ENCODE measurements at places on chromosomes 3 and 15.

DNA sequence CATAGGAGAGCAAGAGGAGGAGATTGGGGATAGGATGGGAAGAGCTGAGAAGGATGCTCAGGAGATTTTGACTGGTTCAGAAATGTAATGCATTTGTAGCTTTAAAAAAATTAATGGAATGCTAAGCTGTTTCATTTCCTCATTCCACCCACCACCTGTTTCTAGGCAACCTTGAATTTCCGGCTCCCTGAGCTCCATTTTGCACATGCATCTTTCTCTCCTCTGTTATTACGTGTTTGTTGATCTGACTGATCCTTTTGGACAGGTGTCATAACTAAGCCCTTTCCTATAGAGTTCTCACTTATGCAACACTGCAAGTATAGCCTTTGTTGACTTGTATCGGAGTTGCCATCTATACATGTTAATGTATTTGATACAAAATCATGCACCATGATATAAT, 4.3 kb downstream of the TMPRSS7 start:
- DNase-seq: no peak

GRCh38 chr15:54462511-54462913, 484.3 kb downstream of the UNC13C start:
- DNase-seq: no peak

GRCh38 chr3:20724241-20724640, 538.2 kb upstream of the SGO1 start:
- DNase-seq: no peak

DNA sequence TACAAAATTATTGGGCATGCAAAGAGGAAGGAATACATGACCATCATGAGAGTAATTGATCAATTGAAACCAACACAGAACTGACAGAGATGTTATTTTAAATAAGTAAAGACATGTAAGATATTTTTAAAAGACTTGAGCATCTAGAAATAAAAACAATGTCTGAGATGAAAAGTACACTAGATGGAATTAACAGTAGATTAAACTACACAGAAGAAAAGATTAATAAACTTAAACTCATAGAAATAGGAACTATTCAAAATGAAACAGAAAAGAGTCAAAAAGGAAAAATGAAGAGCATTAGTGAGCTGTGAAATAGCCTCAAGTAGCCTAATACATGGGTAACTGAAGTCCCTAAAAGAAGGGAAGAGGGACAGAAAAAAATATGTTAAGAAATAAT, 8.5 kb upstream of the ARF4 start:
- DNase-seq: no peak

DNA sequence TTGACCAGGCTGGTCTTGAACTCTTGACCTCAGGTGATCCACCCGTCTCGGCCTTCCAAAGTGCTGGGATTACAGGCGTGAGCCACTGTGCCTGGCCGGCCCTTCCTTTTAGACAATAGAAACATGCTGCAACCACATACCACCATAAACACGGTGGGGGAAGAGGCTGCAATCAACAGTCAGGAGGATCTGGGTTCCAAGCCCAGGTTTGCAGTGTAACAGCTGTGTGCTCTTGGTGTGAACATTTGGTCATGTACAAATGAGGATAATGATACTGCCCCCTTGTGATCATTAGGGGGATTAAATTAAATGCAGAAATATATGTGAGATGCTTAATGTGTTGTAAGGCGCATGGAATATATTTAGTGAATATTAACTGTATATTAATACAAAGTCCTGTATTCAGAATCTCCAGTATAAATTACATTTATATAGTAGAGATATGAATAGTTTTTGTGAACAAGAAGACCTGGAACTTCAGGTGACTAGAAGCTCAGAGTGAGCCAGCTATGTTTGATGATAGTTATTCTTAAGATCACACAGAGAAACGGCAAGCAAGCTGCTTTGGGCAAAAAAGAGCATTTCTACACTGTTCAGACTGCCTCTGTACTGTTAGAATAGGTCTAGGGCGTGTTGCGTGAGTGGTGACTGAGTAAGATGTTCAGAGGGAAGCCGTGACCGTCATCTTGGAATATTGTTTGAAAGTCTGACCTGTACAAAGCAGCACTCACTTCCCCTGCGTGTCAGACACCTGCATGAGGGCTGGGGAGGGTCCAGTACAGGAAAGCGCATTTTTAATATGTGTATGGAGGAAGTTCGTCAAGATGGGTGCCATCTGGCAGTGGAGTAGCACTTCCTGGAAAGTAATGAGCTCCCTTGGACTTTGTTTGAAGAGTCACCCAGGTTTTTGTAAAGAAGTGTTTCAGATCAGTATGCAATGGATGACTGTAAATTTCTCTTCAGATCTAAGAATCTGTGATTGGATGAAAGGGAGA, 125.8 kb downstream of the PGPEP1L start:
- no peak for DNase-seq

- DNase-seq: no peak
Measured at GRCh38 chr3:188326111-188326510, 172.2 kb downstream of the LPP start.

- no peak for DNase-seq
Measured at GRCh38 chr3:87206070-87206469, 21.0 kb upstream of the CHMP2B start.

DNA sequence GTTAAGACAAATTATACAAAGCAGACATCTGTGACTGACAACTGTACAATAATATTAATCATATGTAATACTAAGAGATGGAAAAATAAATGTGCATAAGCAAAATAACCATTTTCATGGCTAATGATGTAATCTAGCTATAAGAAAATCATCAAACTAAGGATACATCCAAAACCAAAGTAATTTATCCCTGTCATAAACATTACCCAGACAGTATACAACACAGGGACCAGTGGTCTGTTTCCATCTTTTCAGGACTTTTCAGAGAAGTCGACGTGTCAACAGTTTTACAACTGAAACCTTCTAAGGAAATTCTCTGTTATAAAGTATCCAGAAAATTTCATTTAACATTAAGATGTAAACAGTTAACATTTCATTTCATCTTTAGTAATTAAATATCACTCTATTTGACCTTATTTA, 11.0 kb downstream of the THBS1 start:
- no peak for DNase-seq

DNA sequence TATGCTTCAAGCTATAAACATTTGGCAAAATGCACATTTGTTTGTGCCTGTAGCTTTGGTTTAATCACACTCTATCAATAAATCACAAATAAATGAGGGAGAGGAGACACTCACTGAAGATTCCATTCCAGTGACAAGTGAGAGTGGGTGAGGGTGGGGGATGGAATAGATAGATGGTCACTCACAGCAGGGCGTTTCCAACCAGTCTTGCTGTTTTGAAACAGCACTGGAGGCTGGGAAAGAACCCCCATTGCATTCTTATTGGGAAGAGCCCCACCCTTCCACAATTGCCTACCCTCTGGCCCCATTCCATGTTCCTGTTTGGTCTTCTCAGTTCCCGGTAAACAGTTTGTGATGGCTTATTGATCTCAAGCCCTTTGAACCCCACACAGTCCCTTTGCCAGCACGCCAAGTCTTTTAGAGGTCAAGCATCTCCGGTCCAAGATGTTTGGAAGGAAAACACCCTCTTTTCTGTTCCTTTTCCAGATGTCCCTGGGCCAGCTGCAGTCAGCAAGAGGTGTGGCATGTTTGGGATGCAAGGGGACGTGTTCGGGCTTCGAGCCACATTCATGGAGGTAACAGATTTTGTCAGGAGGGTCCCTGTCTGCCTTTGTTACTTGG, 30.7 kb downstream of the LMCD1 start:
- no peak for DNase-seq

DNA sequence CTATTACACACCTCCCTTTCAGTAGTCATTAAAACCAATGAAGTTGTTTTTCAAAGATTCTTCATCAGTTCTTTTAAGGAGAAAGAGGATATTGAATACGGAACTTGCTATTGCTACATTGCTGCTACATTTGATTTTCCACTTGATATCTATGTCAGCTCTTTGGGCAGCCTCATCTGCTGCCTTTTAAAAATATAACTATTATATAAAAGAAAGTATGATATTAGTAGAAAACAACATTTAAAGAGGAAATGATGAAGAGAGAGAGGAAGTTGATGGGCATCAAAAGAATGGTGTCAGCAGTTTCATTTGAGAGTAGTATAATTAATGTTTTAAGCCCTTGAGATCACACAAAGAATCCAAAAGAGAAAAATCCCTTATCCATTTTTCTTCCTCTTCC, 171.4 kb downstream of the NFKBIZ start:
- no peak for DNase-seq

GRCh38 chr3:133038089-133038730, at the start of gene TMEM108:
TSS of gene TMEM108 (plus strand) at chr3:133038391.
- DNase-seq: no peak

DNA sequence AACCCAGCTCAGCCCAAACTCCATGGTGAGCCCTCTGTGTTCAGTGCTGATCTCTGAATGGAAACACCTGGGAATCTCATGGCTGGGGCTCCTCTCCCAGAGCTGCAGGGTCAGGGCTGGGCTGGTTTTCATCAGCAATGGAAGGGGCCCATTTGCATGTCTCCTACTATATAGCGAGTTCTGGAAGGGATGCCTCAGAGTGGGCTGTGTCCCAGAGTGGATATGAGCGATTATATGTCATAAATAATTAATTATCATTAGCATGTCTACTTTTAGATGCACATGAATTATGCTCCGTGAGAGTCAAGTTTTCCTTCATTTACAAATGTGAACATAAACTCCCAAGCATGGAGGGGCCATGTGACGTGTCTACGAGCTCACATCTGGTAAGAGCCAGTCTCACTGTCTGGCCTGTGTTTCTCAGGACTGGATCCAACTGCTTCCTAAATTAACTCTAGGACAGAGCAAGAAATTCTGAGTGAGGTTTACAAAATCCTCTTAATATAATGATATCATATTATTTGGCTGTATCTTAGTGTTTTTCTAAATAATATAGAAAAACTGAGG, 553.4 kb downstream of the GOLGA6L6 start:
- DNase-seq: no peak

- no peak for DNase-seq
Measured at GRCh38 chr3:148873977-148874376, 8.9 kb downstream of the CPA3 start.

DNA sequence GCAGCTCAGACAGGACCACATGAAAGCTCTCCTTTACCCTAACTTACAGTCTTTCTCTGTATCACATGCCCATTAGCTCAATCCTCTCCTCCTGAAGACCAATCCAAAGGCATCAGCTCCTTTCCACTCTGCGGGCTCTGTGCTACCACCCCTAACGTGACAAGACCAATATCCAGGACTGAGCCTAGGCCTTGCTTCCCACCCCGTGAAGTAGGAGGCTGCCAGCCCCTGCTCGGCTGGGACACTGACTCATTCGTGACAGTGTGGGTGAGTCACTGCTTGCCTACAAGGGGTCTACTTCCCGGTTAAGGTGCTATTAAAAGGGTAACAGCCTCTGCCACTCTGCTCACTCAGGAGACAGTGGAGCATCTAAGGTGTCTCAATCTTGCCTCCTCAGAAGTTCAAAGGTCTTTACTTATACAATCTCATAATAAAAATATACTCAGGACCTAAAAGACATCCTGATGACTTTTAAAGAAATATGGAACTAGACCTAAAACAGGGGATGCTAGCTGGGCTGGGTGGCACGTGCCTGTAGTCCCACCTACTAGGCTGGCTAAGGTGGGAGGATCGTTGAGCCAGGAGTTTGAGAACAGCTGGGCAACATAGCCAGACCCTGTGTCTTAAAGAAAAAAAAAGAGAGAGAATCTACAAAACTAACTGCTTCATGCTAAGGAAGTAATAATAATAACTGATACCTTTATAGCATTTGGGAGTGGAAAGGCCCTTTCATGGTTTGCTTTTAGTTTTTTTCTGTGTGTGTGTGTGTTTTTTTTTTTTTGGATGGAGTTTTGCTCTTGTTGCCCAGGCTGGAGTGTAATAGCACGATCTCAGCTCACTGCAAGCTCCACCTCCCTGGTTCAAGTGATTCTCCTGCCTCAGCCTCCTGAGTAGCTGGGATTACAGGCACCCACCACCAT, 55.0 kb downstream of the TMEM44 start:
- DNase-seq: no peak

DNA sequence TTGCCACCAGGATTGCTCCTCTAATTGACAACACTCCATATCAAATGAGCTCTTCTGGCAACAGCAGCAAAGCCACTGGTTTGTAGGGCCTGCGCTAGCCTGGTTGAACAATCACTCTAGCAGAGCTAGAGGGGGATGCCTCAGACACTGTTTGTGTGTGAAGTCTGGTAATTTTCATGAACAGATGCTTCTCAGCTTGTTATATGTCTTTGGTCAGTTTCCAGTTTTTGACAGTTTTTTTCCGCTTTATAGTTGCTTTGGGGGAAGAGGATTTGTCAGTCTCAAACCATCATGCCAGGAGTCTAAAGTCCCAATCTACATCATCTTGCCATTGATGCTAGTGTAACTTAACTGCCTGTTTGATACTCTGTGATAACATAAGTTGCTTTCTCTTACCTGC, 136.0 kb downstream of the HCN4 start:
- DNase-seq: no peak

- no peak for DNase-seq
Measured at GRCh38 chr3:21188459-21188858, 562.6 kb downstream of the ZNF385D start.

- no peak for DNase-seq
Measured at GRCh38 chr3:15341030-15341726, 8.8 kb upstream of the SH3BP5 start.

DNA sequence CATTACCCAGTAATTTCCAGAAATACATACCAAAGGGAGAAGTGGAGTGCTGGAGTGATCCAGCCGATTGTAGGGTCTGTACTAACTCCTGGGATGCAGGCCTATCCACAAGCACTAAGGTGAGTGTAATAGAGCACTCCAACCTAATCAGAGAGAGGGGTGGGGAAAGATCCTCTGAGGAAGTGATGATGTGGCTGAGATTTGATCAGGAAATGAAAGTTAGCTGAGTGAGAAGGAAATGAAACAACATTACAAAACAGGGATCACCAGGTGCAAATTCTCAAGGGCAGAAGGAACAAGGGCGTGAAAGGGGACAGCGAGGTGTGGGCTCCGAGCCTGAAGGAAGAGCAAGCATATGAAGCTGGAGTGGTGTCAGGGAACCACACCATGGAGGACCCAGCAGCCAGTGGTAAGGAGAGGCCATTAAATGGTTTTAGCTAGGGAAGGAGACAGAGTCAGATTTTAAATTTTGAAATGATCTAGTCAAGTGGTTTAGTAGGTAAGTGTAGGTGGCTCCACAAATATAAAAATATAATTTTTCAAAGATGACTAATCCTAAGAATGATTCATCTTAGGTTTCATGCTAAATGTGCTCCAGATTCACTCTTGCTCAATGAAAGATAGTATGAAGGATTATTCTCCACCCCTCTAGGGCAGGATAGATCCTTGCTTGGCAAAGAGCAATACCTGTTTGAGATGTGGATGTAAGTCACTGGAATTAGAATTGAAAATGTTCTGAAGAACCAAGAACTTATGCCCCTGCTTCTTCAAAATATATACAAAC, 348.7 kb downstream of the TBL1XR1 start:
- no peak for DNase-seq

- no peak for DNase-seq
Measured at GRCh38 chr3:160924776-160925175, 168.7 kb downstream of the PPM1L start.

DNA sequence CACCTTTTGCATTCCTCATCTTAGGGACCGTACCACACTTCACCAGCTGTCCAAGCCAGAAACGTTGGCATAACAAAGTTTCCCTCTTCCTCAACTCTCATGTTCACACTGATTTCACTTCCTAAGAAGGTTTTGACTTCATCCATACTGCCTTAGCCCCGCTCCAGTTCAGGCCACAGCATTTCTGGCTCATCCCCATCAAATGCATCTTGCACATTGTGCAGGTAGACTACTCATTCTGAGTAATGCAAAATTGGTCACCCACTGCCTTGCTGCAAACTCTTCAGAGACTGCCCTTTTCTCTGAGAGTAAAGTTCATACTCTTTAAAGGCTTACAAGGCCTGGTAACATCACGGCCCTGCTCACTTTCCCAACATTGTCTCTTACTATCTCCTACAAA, 8.8 kb downstream of the NUSAP1 start:
- no peak for DNase-seq
